Mesothelial cell of epicardium (in vitro differentiated cells): ENCODE measurements at places on chromosomes 7 and 10. TPM values are rescaled to one million over a fixed set of nuclear protein-coding genes. Genes with fewer than 3 reads are reported as not detected.

DNA sequence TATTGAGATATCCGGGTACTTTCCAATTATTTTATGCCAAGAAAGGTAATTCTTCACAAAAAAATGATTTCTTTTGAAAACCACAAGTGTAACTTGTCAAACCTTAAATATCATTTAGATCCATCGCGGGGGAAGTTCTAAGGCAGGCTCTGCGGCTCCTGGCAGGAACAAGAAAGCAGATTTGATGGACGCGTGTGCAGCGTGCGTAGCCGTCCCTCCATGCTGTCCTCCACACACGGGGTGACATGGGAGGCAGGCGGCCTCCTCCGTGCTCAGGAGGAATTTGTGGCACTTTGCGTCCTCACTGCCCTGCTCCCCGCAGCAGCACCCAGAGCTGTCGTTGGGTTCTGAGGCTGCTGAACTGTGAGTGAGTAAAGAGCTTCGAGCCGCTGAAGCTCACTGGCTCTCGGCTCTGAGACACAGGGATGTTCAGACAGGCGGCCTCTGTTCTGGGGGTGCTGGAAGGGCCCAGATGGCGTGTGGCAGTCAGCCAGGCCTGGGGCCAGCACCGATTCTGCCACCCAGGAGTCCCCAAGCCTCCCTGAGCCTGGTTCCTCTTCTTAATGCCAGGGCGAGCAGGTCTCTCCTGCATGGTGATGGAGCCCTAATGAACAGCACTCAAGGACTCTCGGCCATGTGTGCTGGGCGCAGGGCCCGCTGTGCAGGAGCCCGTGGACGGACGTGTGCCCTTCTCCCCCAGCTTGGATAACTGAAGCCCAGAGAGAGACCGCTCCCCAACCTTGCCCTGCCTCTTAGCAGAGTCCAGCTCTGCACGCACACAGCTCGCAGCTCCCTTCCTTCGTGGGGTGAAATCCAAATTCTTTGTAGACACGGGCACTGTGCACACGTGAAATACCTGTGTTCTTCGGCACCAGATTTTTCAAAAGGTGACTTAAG, 185.4 kb upstream of the SHH start:
- no peak for DNase-seq

GRCh38 chr7:22426463-22427094, 69.6 kb upstream of the RAPGEF5 start:
- DNase-seq, result no peak

GRCh38 chr10:32436215-32436614, 9.7 kb upstream of the CCDC7 start:
- no peak for DNase-seq

- DNase-seq, result no peak
These were observed 7.5 kb upstream of the SMNDC1 start for GRCh38 chr10:110312206-110312605.

DNA sequence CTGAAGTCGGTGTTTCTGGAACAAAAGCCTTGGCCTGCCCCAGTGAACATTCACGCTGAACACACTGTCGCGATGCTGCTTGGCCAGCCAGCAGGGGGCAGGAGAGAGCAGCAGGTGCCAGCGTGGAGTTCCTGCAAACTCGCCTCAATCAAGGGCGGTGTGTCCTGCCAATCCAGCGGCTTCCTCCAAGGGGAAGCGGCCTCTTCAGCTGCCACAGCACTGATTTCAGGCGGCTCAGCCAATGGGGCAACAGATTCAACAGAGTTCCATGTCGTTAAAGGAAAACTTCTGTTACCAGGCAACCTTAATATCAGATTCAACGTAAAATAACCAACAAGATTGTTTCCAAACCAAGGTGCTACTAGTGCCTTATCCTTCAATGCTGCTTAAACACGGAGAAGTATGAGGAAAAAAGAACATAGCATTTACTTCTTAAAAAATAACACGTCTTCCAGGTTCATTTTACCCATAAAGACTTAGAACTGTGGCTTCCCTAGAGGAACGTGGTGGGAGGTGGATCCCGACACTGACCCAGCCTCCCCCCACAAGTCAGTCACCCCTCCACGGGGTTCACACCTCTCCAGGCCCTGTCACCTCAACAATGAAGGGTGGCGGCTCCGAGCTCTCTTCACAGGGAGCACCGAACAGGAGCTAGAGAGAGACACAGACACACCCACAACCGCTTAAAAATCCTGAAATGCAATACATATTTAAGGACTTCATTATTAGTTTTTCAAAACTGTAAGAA, 178.2 kb downstream of the DIP2C start:
- peak; percentile 97 for DNase-seq

- no peak for DNase-seq
These were observed 34.2 kb downstream of the PUS7 start for GRCh38 chr7:105487579-105488571.

DNA sequence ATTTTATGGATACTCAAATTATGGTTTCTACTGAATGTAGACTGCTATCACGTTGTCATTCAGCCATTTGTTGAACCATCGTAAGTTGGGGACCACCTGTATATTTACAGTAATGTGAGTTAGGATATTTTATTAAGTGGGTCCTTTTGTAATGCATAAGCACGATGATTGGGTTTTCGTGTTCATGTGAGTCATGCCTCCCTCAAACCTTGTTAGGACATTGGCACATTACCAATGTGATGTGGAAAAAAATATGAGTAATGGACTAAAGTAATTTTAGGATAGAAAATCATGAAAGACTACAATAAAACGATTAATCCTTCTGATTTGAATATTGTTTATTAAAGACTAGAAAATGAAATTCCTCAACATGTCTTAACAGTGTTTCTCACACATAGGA, 8.7 kb downstream of the SMC3 start:
- DNase-seq, result no peak

DNA sequence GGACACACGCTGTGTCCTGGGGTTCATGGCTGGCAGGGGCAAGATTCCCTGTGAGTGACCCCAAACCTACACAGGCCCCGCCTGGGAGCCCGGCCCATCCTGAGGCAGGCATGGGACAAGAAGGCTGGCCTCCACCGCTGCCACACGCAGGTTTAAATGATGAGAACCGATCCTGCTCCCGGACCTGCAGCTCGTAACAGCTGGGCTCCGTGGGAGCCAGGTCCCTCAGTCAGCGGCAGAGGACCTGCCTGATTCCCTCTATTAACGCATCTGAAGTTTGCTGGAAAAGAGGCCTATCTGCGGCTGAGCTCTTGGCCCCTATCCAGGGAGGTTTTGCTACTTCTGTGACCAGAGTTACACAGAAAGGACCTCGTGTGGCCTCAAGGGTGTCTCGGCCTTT, 112.3 kb downstream of the VIPR2 start:
- no peak for DNase-seq

DNA sequence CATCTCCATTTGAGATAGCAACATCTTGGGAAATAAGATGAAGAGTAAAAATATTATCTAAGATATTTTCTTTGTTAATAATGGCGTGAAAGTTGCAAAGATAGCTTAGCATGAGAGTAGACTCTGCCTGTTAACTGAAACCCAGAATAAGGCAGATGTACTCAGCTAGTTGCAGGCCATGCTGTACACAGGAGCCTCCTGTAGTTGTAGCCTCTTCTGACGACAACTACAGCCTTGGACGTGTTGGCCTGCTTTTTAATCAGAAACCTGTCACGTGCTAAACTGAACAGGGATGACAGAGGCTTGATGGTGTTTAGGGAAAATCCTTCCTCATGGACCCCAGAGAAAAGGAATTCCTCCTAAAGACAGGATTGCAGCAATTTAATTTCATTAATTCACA, 155.1 kb upstream of the TMEM229A start:
- no peak for DNase-seq

DNA sequence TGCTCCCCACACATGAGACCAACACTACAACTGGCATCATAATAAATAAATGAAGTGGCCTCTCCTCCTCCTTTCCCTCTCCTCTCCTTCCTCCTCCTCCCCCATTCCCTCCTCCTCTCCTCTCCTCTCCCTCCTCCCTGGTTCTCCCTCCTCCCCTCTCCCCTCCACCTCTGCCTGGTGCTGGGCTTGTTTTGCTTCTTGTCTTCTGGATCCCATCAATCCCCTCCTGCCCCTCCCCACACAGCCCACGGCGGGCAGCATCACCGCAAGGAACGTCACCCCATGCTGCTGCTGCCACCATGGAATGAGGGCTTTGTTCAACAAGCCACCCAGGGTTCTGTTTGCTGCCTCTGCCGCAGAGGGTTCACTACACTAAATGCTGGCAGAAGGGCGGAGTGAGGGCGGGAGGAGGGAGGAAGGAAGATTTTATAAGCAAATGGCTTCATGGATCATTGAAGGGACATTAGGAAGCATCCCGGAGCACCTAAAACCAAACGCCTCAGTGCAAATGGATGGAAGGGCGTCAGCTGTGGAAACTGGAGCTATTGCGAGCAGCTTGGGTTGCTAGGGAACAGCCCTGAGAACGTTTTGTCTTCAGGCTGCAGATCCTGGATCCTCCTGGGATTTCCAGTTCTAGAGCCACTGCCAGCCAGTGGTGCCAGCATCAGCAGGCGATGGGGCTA, 379.7 kb upstream of the ZMIZ1 start:
- no peak for DNase-seq

DNA sequence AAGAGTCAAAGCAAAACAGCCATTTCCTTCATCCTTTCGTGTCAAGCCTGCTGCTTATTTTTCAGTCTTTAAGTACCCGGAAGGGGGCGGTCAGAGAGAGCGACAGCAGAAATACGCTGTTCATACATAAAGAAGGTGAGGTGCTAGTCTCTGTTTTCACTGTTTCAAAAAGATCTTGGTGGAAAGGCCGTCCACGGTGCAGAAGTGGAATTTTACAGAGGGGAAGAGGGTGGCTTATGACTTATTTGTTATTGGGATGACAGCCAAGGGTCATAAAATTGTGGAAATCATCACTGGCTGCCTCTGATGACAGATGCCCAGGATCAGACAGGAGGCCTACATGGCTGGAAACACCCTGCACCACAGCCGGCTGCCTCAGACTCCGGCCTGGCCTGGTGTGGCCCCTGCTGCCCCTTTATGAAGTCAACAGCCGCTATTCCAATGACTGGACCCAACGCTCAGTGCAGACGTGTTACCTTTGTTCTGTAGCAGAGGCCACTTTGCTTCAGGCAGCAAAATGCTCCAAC, 57.0 kb downstream of the HIPK2 start:
- DNase-seq, result no peak

GRCh38 chr10:17409170-17409733, 45.1 kb downstream of the ST8SIA6 start:
- DNase-seq, result no peak

NOC3L gene
- total RNA-seq, result 23.7 to 26.2 TPM (median 25.5 TPM) in 3 replicates

MINDY4 gene
- total RNA-seq, result 10.8 to 11.6 TPM (median 11.3 TPM) in 3 replicates

NEBL gene
- 13.0 to 13.7 TPM (median 13.0 TPM) in 3 replicates for total RNA-seq

PTPRN2 gene
- 2.1 to 2.2 TPM (median 2.2 TPM) in 3 replicates for total RNA-seq

GRM3 gene
- not detected in 3 replicates for total RNA-seq

MYH16 gene
- 0.09 TPM in 1 of 3 replicates, not detected in the others for total RNA-seq

ANXA8L1 gene
- 1.1 to 1.7 TPM (median 1.6 TPM) in 3 replicates for total RNA-seq

PLXDC2 gene
- total RNA-seq, result 60.0 to 62.7 TPM (median 62.3 TPM) in 3 replicates

DNAH11 gene
- 0.50 to 0.80 TPM (median 0.53 TPM) in 3 replicates for total RNA-seq
